ENCODE measurements at places on chromosomes 6 and 20.

DNA sequence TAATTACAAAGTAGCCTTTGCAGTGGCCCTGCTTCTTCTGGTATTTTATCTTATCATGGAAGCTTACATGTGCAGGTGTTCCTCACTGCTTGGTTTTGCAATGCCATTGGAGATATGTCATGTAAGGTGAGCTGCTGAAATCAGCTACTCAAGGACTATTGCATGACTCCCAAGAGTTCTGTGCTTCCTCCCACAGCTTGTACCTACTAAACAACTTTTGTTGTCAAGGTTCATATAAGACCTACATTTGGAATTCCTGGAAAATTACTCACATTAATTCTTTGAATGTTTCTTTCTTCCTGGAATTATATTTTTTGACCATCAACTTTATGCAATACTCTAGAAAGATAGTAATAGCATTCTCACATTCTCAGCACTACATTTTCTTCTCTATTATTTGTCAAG lies 427.5 kb upstream of the HSF2 start:
- DNase-seq: no peak

DNA sequence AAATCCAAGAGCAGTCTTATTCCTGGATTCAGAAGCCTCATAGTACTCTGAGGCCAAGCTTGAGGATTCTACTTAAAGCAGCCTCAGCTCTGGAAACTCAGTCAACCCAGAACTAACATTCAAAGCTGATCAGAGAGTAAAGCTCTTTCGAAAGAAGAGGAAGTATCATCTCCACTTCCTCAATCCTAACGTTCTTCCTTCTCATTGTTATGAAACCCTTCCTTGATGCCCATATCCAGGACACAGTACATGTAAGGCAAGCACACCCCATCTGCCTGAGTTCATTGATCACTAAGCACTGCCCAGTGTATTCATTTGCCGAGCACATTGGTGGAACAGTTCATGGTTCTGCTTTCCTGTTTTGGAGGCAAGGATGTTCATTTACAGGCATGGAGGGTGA lies at the start of gene IPCEF1:
TSS of gene IPCEF1 (minus strand) at position 114 of the 400 bp plus-strand sequence. CDS start 90,856 bp downstream, outside the sequence.
- no peak for DNase-seq

- no peak for DNase-seq
Observed at GRCh38 chr20:6806275-6806674, 38.8 kb downstream of the BMP2 start.

DNA sequence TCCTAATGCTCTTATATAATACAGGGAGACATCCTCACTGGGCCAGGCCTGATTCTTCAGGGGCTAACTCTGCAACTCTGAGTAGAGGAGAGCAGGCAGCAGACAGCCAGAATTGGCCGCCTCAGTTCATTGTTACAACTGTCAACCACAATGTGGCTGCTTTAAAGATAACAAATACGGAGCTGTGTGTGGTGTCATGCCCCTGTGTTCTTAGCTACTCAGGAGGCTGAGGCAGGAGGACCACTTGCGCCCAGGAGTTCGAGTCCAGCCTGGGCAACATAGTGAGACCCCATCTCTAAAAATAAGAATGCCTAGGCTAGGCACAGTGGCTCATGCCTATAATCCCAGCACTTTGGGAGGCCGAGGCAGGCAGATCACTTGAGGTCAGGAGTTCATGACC lies 34.3 kb downstream of the CEP250 start:
- no peak for DNase-seq

- peak; percentile 60 for DNase-seq
Observed at GRCh38 chr20:326645-327185, 1.4 kb downstream of the SOX12 start.

DNA sequence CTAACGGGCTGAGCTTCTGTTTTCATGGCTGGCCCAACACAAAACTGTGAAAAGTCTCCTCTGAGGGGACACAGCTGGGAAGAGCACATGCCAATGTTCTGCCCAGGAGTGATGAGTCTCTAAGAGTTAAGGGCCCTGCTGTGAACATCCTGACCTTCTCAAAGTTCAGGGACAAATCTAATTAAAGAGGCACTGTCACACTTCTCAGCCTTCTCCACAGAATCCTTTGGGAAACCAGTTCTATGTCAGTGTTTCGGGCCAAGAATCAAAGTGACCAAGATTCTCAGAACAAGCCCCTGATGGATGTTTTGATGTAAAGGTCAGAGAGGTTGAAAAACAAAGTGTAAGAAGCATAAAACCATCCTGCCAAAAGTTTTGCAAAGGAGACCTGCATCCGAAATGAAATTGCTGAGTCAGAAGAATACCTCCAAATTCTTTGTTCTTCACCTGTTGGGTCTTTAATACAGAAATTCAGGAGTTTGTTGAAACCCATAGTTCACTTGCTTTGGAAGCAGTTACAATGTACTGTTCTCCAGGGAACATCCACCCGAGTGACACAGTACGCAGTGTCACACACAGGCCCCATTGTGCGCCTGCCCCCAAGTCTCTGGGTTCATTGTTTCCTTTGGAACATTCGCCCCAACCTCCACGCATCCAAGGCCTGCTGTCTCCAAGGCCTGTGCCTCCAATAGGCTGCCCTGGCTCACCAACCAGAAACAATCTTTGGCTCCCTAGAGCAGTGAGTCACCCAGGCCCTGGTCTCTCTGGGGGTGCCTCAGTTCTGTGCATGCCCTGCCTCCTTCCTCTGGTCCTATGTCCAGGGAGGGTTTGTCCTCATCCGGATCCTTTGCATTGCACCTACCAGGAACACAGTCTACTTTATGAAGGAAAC lies 65.5 kb upstream of the QKI start:
- no peak for DNase-seq

DNA sequence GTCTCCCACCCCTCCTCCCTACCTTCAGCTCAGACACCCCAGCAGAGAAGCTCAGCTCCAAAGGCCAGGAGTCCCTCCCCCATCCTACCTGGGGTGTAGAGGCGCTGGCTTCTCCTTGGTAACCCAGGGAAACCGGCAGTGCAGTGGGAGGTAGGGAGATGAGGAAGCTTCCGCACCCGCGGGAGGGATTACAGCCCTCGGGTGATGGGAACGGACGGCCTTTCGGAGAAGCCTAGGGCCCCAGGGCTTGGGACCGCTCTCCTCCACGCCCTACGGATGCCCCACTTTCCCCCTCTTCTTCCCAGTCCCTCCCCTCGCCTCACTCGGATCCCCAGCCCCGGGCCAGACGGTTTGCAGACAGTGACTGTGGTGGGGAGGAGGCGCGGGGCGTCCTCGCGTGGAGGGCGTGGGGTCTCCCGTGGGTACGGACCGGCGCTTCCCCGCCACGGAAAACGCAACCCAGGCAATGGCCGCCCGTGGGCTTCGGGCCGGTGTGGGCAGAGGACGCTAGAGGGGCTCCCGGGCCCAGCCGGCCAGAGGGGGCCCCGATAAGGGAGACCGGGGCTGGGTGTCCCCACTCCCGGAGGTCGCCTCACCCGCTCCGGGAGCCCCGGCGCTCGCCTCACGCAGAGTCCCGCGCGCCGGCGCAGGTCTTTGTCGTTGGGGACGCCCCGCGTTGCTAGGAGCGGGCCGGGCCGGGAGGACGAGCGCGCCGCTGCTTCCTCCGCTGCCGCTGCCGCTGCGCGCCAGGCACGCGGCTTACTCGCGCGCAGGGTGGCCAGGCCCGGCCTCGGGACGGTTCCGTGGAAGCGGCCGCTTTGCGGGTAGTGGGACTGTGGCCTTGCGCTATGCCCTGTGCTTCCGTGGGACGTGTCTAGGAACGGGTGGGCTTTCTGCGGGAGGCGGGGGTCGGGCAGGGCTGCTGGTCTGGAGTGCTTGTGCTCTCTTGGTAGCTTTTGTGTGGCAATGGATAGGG lies 15.8 kb downstream of the AARS2 start:
- peak; percentile 80 for DNase-seq

DNA sequence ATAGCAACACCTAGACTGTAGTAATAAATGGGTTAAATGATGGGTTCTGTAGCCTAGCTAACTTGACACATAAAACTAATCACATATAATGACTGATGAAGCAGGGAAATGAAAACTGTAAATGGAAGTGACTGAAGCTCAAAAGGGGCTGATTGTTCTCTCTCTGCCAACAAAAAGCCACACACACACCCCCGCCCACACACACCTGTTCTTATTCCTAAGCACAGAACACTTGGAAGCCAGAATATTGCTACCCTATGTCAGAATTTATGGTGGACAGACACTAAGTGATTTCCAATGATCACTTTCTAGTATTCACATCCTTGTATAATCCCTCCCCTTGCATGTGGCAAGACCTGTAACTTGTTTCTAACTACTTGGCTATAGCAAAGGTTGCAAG lies 603.5 kb downstream of the UTRN start:
- no peak for DNase-seq

DNA sequence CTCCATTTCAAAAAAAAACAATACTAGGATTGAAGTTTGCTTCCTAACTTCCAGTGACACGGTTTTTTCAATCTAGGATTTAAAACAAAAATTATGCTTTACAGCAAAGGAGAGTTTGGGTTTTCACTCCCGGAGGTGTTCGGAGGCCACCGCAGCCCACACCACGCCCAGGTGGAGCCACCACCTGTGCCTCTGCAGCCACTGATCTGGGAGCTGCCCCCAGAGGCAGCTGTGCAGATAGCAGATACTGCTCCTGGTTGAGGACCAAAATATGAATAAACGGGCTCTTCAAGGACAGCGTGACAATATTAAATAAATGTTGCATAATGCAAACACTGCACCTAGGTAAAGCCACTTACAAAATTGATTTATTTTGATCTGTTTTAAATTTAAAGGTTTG lies 30.2 kb downstream of the DLL1 start:
- no peak for DNase-seq

GRCh38 chr6:164749221-164750064 lies 560.0 kb downstream of the C6orf118 start:
- DNase-seq: peak; percentile 43

GRCh38 chr20:40640667-40641066 lies 48.4 kb downstream of the MAFB start:
- DNase-seq: no peak

GRCh38 chr6:166955865-166956443 lies 396 bp downstream of the RNASET2 start:
- DNase-seq: no peak

DNA sequence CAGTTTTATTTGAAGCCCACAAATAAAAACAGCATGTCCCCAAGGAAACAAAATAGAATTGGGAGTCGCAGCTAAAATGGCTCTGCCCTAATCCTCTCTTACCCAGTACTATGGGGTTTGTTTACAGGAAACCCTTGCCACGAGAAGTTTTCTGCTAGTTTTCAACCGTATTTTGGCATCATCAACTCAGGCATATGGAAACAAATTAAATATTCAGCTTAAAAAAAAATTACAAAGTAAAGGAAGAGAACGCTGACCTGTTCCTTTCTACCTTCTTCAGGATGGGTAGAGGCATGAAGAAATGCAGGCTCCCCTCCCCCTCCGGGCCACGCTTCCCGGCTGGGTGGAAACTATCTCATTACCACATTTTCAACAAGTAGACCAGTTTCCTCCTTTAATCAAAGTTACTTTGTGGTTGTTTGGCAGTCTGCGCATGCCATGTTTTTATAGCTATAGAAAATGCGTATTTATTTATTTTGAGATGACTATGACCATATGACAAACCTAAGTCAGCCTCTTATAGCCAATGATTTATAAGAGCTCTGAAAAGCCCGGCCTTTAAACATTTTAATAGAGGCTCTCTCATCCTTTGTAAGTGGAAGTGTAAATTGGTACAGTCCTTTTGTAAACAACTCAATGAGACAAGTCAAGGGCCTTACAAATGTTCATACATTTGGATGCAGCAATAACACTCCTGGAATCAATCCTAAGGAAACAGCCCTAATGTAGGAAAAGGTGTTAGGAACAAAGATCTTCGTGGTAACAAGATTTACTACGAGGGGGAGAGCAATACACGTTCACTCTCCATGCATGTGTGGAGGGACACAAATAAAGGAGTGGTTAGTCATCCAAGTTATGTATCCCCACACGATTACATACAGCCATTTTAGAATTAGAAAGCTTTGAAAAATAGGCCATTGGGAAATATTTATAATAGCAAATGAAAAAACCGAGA lies 16.1 kb upstream of the ZNF217 start:
- DNase-seq: peak; percentile 40

DNA sequence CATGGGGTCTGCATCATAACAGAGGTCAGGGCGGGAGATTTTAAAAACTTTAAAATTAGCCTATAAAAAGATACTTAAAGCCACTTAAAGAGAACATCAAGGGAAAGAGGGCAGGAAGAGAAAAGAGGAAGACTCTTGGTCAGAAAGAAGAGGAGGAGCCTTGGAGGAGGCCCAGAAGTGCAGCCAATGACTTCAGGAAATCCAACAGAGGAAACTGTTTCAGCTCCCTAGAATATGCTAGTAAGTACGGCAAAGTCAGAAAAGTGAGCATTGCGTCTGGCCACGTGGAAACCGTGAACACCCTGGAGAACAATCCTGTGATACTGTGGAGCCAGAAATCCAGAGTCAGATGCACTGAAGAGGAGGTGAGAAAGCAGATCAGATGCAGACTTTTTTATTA lies 22.5 kb upstream of the NHSL1 start:
- DNase-seq: no peak

DNA sequence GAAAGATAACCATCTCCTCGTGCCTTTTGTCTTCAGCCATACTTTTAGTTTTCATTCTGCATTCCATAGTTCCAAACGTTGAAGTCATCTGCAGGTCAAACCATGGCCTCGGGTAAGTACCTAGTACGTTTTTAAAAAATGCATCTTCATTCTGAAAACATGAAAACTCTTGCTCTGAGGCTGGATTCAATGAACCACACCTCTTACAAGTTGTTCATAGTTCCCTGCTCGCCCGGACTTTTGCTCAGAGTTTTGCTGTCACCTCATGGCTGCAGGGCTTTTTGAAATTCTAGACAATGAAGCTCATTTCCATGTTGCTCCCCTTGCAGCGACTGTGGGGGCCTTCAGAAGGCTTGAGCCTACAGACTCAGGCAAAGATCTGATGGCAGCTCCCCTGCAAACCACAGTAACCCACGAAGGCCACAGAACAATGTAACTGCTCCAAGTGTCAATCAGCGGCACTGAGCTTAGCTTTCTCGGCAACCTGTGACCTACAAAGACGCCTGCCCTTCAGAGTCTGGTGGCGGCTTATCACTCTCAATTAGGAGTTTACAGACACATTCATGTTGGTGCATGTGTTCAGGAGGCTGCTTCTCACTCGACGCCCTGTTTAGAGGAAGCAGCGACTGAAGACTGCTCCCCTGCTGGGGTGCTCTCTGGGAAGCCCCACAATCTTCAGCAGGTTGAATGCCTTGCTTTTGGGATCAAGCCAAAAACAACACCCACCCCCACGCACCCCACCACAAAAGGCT lies 61.2 kb downstream of the FOXC1 start:
- DNase-seq: no peak

DNA sequence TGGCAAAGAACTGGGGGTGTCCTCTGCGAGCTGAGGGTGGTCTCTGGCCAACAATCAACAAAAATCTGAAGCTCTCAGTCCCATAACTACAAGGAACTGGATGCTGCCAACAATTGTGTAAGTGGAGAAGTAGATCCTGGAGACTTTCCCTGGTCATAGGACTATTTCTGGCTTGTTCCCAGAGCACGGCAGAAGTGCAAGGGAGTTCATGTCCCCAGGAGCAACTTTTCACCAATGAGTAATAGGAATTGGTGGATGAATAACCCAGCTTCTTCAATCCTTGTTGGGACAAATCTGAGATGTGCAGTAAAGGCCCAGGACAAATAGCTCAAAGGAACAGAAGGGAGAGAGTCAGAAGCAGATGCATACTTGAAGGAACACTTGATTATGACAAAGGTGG lies 95.5 kb downstream of the QRSL1 start:
- DNase-seq: no peak

- no peak for DNase-seq
Observed at GRCh38 chr20:1331101-1331500, 2.2 kb upstream of the SDCBP2 start.

GRCh38 chr6:119148098-119148824 lies 69.8 kb upstream of the FAM184A start:
- peak; percentile 26 for DNase-seq
